ENCODE measurements at places on chromosomes 16 and 17.

DNA sequence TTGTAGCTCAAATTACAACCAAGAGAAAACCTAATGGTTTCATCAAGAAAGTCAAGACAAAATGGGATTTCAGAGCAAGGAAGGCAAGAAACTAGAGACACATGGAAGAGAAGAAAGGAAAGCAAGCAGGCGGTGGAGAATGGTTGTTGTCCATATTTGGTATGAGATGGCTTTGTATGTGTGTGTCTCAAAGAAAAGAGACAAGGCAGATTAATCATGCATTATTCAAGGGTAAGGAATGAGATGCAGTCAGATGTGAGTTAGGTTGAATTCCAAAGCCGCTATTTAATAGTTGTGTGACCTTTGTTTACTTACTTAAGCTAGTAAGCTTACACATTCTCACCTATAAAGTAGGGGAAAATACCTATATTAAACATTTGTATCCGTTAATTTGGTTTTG lies 1029.6 kb downstream of the CDH11 start:
- no peak for DNase-seq

DNA sequence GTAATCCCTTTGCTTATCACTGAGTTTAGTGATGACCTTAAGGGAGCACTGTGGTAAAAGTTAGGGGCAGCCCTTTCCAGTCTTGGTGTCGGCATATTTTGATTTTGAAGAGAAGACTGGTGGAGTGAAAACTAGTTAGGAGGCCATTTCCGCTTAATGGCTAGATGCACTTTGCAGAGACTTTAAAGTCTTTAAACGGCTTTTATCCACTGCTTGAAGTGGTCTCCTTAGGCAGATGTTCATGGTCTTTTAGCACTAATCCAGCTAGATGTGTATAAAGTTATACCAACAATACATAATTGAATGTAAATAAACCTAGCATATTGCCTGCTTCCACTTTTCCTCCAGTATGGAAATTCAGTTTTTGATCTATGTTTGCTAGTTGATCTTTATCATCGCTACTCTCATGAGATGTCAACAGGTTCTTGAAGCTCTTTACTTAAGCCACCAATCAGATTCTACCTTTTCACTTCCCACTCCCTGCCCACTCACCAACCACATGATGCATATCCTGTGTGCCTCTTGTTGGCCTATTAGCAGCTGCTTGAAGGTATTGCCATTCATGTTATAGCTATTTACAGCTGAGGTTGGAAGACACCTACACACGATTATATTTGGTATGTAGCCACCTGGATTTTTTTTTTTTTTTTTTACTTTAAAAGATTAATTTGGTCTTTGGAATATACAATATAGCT lies 132.0 kb downstream of the NLK start:
- DNase-seq, result peak; percentile 25

DNA sequence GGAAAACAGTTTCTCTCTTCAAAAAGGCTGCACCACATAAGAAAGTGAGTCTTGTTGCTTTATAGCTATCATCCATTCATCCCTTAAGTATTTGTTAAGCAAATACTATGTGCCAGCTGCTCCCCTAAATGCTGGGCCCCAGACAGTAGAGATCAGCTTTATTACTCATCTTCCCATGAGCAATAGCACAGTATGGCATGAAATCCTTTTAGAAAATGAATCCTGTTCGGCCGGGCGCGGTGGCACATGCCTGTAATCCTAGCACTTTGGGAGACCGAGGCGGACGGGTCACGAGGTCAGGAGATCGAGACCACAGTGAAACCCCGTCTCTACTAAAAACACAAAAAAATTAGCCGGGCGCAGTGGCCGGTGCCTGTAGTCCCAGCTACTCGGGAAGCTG lies 99.5 kb downstream of the MYO1D start:
- DNase-seq, result no peak

GRCh38 chr16:47278306-47278970 lies 134.7 kb upstream of the NETO2 start:
- no peak for DNase-seq

DNA sequence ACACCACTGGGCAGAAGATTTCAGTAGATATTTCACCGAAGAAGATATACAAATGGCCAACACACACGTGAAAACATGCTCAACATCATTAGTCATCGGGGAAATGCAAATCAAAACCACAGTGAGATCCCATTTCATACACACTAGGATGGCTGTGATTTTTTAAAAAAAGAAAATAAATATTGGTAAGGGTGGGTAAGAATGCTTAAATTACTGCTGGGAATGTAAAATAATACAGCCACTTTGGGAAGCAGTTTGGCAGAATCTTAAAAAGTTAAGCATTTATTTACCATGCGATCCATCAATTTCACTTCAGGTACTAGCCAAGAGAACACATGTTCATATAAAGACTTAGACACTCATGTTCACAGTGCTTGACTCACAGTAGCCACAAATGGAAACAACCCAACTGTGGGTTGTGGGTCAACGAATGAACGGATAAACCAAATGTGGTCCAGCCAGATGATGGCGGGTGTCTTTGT lies 6.5 kb upstream of the C16orf74 start:
- no peak for DNase-seq

DNA sequence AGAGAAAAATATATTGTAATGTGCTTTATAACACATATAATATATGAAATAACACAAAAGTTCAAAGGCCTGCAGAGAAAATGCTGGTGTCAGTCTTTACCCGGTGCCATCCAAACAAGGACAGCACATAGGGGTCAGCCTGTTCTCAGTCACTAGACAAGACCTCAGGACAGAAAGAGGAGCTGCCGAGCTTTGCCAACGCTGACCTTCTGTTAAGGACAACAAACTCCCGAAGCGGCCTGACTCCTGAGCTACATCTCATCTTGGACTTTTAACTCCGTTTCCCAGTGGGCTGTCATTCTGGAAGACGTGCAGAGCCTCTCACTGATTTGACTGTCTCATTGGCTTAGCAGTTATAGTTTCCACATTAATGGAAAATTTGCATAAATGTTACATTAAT lies 6.9 kb downstream of the ELAC2 start:
- DNase-seq, result no peak

GRCh38 chr17:60141111-60142018 lies 8.4 kb upstream of the CA4 start:
- no peak for DNase-seq

DNA sequence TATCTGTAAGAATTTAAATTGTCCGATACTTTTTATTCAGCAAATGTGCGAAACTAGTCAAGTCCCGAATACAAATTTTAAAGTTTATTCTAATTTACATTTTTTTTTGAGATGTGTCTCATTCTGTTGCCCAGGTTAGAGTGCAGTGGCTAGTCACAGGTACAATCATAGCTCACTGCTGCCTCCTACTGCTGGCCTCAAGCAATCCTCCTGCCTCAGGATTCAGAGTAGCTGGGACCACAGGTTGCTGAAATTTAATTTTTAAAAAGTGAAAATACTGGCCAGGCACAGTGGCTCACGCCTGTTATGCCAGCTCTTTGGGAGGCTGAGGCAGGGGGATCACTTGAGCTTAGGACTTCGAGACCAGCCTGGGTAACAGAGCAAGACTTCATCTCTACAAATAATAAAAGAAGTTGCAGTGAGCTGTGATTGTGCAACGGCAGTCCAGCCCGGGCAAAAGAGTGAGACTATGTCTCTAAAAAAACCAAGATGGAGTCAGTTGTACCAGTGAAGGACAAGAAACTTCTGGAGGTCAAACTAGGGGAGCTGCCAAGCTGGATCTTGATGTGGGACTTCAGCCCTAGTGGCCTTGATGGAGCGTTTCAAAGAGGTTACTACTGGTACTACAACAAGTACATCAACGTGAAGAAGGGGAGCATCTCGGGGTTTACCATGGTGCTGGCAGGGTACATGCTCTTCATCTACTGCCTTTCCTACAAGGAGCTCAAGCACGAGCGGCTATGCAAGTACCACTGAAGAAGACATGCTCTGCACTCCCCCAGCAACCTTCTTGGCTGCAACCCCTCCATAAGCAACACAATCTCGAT lies 5.6 kb downstream of the POLG2 start:
- peak; percentile 40 for DNase-seq

DNA sequence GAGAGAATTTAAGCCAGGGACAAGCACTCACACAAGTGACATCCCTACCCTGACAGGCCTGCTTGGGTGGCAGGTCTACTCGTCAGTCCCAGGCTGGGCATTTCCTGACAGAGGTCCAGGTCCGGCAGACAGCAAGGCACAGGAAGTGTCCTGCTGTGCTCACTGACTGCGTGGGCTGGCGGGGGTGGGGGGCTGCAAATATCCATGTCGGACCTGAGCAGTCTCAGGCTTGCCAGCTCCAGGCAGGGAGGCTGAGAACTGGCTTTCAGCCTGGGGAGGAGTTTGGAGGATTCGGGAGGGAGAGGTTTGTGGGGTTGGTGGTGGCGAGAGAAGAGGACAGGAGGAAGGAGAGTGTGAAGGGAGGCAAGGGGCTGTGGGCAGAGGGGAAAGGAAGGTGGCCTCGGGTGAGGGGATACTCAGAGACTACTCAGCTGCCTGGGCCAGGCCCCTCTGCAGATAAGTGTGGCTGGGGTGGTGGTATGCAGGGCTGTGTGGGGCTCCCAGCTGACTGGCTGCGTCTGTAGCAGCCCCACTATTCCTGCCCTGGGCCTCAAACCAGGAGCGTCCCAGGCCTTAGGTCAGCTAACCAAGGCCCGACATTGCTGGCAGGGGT lies 7.8 kb downstream of the HIC1 start:
- no peak for DNase-seq

DNA sequence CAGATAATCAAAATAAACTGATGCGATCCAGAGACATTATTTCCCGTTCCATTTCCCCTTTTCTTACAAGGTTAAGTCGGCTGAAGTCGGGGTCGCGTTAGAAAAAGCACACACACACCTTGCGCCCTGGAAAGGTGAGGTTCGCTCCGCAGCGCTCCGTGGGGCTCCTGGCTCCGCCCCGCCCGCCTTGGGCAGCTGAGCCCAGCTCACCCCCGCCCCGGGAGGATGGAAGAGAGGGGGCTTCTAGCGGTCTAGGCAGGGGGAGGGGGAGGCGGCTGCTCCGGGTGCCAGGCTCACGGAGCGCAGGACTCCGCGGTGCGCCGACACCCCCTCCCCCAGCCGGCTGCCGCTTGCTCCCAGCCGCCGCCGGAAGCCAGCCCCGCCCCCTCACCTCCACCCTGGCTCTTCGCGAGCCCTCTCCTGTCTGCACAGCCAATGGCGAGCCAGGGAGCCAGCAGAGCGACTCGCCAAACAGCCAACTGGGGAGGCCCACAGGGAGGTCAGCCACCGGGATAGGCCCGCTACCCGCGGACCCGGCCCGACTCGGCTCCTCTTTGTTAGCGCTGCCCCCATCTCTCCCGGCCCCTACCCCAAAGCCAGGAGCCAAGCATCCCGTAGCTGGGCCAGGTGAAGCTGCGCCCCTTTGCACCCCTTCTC lies 30.4 kb downstream of the FAM222B start:
- peak; percentile 98 for DNase-seq

- DNase-seq, result no peak
Measured at GRCh38 chr16:68105611-68106010, 20.4 kb downstream of the NFATC3 start.

DNA sequence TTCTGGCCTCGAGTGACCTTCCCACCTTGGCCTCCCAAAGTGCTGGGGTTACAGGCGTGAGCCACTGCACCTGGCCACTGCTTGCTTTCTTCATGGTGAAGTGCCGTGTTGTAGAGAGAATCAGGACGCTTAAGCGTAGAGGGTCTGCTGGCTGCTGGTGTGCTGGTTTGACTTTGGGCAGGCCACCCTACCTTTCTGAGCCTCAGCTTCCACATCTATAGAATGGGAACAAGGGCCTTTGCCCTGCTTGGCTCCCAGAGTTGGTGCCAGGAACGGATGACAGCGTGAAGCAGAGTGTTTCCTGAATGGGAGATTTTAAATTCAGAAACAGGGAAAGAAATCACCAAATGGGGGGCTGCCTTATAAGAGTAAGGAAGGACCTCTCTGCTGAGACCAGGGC lies 60.9 kb downstream of the NKD1 start:
- no peak for DNase-seq

DNA sequence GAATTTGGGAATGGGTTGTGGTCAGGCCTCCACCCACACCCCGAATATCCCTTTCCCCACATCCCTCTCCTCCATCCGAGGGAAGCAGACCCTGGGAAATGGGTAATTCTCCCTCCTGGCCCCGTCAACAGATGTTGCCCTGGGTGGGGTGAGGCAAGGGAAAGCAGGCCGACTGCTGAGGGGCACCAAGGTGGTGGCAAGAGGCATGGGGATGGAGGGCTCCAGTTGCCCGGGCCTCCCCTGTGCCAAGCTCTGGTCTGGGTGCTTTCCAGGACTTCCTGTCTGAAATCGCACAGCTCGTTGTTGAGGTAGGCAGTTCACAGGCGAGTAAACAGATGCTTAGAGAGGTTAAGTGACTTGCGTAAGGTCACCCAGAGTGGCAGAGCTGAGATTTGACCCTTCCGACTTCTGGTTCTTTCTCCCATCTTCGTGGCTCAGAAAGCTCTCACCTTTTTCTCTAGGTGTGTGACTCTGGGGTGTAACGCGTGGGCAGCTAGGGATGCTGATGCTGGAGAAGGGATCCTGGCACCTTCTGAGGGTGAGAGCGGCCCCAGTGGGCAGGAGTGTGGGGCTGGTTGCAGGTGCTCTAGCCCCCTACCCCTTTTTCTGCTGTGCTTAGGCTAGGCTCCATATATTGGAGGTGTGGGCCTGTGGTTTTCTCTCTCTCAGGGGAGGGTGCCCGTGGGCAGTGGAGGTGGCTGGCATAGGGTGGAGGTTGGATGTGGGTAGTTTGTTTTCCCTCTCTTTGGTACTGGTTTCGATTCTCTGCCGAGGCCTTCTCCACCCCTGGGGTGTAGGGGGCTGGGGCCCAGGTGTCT lies 17.2 kb downstream of the RARA start:
- peak; percentile 40 for DNase-seq

GRCh38 chr16:60811051-60811608 lies 1225.1 kb downstream of the CDH8 start:
- DNase-seq, result no peak

DNA sequence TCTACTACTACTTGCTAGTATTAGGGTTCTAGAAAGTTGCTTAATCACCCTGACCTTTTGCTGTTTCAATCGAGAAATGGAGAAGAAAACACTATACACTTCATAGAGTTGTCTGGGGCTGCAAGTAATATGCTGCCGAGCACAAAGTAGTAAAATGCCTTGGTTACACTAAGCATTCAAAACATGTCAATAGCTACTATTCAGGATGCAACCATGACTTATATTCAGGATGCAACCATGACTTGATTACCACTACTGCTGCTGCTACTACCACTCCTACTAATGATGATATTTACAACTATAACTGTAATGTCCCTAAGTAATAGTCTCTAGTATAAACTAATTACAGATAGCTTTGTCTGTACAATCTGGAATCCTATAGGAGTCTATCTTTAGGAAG lies 35.3 kb downstream of the ADAMTS18 start:
- no peak for DNase-seq

DNA sequence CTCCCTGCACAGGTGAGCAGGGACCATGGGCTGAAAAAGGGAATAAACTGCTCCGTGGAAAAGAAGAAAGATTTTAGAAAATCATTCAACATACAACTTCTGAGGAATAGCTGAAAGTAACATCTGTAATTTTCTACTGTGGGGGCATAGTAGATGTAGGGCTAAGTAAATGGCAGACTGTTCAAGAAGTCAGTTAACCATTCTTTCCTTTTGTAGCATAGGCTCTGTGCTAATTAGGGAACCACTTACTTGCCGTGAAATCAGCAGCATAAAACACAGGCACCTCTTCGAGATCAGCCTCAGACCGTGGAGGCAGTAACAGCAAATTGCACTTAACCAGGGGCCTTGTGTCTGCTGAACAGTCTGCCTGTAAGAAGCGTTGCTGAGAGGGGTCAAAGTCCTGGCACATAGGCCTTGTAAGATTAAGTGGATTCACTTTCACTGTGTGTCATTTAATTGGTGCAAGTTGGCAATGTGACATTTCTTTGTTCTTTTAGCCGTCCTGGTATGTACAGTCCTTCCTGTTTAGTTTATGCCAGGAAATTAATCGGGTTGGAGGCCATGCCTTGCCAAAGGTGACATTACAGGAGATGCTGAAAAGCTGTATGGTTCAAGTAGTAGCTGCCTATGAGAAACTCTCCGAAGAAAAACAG lies 10.4 kb downstream of the COG1 start:
- DNase-seq, result no peak
